ENCODE measurements at places on chromosomes 13 and 19.

GRCh38 chr19:36972571-36972970 is 56.4 kb downstream of the ZNF568 start:
- no peak for DNase-seq

DNA sequence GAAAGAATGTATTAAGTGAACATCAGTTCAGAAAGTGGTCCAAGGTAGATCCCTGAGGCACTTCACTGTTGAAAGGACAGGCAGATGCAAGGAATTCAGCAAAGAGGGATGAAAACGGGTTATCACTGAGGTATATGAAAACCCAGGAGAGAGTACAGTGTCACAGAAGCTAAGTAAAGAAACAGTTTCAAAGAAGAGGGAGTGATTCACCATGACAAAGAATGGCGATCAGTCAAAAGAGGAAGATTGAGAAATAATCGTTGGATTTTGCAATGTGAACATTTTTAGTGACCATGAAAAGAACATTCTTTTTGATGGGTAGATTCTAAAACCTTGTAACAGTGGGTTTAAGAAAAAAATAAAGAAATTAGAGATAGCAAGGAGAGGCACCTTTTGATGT is 99.3 kb downstream of the EPSTI1 start:
- no peak for DNase-seq

DNA sequence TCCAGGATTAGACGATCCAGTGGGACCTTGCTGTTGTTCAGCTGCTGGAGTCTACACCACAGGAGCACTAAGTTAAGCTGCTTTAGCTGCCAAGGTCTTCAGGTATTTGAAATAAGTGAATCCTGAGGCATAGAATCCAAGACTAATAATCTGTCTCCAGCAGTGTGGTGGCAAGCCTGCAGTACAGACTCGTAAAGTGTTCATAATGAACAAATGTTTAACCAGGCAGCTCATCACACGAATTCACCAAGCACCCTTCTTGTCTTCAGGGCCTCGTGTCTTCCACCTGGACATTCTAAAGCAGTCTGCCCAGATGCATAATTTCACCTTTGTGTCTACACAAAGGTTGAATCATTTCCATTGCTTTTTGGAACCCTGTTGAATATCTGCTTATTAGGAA is 5.3 kb downstream of the ATP11A start:
- no peak for DNase-seq

DNA sequence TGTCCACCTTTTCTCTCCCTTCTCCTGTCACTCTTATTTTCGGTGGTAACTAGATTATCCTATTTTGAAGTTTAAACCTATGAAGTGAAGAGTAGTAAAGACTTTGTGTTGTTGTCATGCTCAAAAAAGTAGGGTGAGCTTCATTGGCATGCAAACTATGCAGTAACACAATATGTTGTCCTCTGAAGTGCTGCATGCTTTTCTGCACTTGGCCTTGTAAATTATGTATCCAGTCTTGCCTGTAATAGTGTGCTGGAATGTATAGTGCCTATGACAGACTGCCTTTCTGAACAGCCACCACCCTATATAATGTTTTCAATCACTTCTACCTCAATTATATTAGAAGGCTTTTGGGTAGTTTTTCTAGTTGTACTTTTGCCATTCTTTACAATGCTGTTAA is 1198.2 kb upstream of the PCDH20 start:
- no peak for DNase-seq

GRCh38 chr13:42874221-42874620 is 92.8 kb downstream of the FAM216B start:
- DNase-seq: no peak

DNA sequence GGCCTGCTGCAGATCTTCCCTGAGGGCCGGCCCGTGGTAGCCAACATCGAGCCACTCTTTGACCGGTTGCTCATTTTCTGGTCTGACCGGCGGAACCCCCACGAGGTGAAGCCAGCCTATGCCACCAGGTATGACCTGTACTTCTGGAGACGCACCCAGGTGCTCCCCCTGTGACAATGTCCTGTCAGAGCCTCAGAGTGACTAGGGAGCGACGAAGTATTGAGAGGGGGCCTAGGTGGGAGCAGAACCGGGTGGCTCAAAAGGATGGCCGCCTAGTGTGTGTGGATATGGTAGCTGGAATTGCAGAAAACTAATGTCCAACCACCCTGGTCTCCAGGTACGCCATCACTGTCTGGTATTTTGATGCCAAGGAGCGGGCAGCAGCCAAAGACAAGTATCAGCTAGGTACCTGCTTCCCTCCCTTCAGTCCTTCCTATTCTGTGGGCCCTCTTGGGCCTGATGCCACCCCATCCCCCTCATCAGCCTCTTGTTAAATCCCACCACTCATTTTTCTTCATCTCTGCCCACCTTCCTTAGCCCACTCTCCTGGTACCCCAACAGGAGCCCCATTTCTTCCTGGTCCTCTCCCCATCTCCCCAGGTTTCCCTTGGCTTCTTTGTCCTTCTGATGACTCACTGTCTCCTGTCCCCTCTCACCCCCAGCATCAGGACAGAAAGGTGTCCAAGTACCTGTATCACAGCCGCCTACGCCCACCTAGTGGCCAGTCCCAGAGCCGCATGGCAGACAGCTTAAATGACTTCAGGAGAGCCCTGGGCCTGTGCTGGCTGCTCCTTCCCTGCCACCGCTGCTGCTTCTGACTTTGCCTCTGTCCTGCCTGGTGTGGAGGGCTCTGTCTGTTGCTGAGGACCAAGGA is 8.4 kb downstream of the EGLN2 start:
- DNase-seq: no peak

DNA sequence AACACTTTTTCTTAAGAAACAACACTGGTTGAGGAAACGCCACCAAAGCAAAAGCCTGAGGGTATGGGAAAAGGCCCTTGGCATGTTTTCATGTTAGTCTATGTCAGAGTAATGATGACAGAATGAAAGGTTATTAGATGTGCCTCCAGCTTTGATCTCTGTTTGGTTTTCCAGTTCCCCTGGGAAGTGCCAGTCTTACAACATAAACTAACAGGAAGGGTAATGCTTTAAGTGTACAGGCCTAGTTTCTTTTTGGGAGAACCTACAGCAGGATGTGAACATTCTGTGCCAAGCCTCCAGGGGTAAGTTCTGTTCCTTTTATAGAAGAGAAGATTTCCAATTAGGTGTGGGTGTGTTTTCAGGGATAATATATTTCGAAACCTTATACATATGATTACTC is 121.7 kb downstream of the FNDC3A start:
- no peak for DNase-seq

DNA sequence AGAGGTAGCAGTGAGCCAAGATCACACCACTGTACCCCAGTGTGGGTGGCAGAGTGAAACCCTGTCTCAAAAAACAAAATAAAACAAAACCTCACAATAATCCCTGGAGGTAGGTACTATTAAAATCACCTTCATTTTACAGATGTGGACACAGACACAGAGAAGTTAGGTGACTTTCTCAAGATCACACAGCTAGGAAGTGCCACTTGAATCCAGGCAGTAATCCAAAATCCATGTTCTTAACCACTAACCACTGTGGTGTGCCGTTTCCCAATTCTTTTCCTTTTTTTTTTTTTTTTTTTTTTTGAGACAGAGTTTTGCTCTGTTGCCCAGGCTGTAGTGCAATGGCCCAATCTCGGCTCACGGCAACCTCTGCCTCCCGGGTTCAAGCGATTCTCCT is 9.0 kb downstream of the PPP1R14A start:
- DNase-seq: no peak

- no peak for DNase-seq
Measured at GRCh38 chr13:41859565-41859964, 101.3 kb downstream of the VWA8 start.

DNA sequence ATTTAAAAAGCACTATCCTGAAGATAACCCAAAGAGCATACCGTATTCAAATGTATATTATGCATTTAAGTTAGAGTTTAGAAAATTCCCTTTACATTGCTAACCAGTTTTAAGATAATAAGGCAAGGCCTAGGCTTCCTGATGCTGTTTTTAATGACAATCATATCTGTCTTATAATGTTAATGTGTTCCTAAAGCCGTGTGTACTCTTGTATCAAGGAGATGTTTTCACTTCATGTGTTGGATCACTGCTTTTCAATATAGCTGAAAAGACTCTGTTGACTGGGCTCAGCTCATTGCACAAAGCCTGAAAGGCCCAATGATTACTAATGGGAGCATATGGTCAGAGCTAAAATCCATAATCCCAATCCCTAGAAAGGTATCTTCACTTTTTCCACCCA is 81.6 kb downstream of the DACH1 start:
- no peak for DNase-seq
